ENCODE measurements at places on chromosomes 1 and 21.

DNA sequence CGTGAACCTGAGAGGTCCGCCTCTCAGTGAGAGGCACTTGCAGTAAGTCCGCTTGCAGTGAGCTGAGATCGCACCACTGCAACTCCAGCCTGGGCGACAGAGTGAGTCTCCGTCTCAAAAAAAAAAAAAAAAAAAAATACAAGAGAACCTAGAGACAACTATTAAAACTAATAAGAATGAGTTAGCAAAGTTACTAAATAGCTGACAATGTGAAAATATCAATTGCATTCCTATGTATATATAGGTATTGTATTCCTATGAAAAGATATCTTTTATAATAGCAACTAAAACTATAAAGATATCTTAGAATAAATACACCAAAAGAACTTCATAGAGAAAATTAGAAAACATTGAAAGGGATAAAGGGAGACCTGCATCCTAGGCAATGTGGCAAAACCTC lies 20.3 kb downstream of the FLVCR1 start:
- no peak for DNase-seq

GRCh38 chr1:147541672-147542568 lies 619 bp downstream of the BCL9 start:
- DNase-seq, result peak; percentile 29

- DNase-seq, result no peak
Measured at GRCh38 chr21:42578761-42579415, 65.2 kb downstream of the SLC37A1 start.

DNA sequence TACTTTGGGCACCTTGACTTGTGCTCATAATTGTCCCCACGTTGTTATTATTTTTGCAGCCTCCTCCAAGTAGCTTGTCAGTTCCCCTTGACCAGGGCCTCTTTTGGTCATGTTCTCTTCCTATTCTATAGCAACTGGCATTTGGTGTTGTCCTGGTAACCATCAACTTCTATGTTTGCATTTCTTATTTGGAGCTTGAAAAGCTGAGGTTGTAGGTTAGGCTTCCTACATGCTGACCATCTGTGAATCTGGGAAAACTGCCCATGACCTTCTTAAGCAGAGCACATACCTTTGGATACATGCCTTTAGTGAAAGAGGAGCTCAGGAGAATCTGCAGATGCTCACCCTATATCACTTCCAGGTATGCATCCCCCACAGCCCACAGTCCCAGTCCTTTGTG lies 160.8 kb downstream of the HHAT start:
- DNase-seq, result no peak

DNA sequence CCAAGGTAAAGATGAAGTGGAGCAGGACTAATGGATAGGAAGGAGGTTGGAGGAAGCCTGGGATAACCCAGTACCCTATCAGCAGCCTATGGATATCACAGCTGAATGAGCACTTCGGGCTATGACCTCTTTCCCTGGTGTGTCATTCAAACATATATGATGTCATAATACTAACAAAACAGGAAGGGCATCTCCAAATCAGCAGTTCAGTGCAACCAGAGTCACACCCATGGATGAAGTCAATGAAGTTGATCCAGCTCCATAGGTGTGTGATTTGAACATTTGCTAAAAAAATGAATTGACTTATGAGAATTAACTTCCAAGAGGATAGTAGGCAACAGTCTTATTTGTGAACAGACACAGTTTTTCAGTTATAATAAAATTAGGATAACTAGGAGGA lies 1.7 kb upstream of the C1orf116 start:
- no peak for DNase-seq

- no peak for DNase-seq
Measured at GRCh38 chr1:225435076-225435475, 7.2 kb upstream of the LBR start.

DNA sequence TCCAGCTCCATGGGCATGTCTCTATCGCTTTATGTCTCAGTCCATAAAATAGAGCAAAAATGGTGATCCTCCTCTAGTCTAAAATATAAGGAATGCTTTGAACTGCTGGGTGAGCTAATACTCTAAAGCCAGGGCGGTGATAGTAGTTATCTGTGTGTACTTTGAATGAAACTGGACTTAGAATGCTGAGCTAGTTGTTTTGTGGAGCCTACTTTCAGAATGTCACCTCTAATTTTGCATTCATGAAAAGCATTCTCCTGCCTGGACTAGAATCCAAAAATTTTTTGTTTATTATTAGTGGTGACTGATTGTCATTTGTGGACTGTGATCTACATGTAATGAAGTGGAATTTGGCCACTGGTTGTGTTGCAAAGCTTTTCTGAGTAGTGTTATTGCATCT lies 241.6 kb upstream of the C1orf105 start:
- DNase-seq, result no peak

GRCh38 chr1:54559771-54560231 lies 11.8 kb downstream of the ACOT11 start:
- no peak for DNase-seq

DNA sequence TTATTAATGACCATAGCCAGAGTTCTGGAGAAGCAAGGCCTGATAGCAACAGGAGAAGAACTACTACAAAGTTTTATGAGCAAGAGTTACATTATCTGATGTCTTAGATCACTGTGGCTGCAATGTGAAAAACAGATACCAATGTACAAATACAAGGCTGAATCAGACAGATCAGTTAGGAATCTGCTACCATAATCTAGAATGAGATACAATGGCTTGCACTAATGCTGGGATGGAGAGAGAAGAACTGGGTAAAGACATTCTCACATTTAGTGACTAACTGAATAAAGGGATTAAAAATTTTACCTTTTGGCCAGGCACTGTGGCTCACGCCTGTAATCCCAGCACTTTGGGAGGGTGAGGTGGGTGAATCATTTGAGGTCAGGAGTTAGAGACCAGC lies 41.3 kb downstream of the ARID4B start:
- no peak for DNase-seq

- peak; percentile 70 for DNase-seq
Measured at GRCh38 chr1:85580872-85581801, 576 bp downstream of the CCN1 start.

Measured in renal cortex interstitium (tissue), 15 donors.